Chondrocyte (in vitro differentiated cells): ENCODE measurements at places on chromosomes 7 and 10.
A peak's percentile ranks its signal among the peaks of the same experiment; 100 is the strongest.

DNA sequence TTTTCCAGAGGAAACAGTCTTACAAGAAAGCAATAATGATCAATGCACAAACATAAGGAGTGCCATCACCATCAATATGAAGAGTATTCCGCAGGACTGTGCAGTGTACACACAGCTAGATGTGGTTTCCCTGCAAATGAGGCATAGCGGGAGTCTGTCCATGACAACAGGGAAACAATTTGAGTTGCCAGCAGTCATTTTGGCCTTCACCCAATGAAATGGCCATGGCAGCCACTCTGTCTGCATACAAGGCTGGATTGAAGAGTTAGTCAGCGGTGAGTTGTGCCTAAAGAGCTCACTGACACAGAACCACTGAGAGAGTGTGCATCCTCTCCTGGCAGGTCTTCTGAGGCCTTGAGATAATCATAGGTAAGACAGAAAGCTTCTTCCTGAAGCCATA, 303.3 kb downstream of the IPMK start:
- no peak for DNase-seq

- no peak for DNase-seq
These were observed 771 bp downstream of the PHYHIPL start for GRCh38 chr10:59177031-59177797.

GRCh38 chr7:55241958-55242357, 123.2 kb upstream of the LANCL2 start:
- DNase-seq: no peak

DNA sequence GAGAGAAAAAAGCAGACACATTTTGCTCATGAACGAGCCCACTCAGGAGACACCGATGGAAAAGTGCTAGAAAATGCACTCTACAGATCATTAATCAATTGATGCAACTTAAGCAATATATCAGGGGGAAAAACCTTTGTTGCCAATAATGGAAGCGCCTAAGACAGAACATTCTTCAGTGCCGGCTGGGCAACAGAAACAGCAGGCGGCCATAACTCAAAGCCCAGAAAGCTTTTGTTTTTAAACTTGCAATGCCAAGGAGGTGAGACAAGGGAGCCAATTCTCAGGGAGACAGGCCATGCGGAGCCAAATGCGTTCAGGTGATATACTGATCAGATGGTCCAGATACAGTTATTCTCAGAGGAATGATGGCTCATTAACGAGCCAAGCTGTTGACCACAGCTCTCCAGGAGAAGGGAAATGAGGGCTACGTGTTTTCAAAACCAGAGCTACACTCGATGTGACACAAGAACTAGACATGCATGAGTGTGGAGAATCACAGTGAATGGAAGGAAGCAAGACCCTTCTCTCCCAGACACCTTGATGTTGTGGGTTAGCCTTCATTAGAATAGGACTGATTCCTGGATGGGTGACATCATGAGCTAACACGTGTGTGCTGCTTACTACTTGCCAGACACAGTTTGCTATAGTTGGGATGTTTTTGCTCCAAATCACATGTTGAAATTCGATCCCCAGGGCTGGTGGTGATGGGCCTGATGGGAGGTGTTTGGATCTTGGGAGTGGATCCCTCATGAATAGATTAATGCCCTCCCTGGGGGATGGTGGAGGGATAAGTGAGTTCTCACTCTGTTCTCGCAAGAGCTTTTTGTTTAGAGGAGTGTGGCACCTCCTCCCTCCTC, 79.1 kb upstream of the KCNMA1 start:
- no peak for DNase-seq

- DNase-seq: no peak
These were observed 43.3 kb upstream of the MTURN start for GRCh38 chr7:30091491-30091912.

GRCh38 chr7:145928937-145929336, 187.7 kb upstream of the CNTNAP2 start:
- no peak for DNase-seq

DNA sequence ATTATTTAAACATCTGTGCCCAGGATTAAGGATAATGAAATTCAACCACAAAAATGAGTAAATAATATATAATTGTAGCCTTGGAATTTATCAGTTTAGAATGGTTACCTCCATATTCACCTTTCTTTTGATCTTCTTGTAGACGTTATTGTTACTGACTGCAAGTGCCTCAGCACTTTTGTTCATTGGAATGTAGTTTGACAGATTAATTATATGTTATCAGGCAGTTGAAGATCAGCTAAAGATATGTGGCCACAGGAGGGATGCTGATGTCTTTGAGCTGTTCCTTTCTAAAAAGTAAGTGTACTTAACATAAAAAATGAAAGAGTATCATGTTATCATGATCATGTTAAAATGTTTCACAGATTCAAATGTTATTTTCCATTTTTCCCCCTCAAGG, 5.6 kb downstream of the LRRC72 start:
- no peak for DNase-seq

GRCh38 chr7:66344166-66344565, 139.0 kb downstream of the TPST1 start:
- DNase-seq: no peak

DNA sequence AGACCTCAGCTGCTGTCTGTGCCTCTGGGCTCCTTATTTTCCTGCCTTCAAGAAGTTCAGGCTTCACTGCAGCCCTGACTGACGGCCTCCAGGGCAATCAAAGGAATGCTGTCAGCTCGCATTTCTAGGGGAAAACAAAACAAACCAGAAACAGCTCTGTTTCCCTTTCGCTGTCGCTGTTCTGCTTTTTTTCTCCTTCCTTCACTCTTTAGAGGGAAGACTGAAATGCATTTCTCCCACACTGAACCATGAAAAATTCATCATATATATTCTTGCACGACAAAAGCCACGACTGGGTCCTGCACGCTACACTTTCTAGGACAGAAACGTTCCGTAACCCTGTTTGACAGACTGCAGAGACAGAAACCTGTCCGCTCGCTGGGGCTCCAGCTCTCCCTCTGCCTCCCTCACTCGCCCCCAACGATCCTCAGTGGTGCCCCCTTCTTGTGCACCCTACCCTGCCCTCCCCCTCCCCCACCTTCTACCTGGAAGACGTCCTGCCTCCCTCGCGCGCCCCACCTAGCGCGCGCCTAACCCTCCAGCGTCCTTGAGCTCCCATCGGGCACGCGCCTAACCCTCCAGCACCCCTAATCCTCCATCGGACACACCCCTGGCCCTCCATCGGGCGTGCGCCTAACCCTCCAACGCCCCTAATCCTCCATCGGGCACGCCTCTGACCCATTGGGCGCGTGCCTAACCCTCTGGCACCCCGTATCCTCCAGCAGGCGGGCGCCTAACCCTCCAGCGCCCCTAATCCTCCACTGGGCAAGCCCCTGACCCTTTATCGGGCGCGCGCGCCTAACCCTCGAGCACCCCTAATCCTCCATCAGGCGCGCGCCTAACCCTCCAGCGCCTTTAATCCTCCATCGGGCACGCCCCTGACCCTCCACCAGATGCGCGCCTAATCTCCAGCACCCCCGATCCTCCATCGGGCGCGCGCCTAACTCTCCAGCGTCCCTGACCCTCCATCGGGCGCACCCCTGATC, 37.1 kb downstream of the SVOPL start:
- DNase-seq: peak; percentile 91

DNA sequence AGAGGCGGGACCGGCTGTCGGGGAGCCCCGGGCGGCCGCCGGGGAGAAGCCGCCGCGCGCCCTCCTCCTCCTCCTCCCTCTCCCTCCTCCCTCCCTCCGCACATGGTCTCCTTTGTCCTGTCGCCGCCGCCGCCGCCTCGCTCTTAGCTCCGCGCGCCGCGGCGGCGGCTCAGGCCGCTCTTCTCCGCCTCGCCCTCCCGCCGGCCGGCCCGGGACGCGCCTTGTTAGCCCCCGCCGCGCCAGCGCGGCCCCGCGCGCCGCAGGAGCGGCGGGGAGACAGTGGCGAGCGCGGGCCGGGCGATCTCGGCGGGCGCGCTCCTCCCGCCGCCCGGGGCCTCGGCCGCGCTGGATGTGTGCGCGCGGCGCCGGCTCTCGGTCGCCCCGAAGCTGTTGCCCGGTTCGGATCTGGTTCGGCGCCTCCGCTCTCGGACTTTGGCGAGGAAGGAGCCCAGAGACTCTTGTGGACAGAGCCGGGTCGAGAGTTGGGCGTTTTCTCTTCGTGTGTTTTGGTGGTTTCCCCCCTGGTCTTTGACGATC, 437.4 kb upstream of the GALNT17 start:
- DNase-seq: no peak

GRCh38 chr7:36185092-36185491, 32.0 kb downstream of the EEPD1 start:
- no peak for DNase-seq

DNA sequence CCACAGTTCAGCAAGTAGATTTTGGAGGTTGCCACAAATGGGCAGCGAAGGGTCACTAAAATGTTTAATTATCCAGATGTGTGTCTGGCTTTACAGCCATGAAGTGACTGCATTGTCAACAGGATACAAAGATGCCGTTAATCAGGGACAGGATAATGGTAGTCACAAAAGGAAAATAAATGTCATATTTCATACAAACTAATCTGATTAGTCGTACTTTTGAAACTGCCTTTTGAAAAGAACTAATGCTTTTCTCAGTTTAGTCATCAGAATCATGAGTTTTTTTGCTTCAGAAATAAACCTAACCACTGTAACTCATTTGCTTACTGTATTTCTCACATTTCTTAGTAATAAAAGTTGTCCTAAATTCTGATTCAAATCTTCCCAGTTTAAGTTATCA, 22.2 kb upstream of the WNT16 start:
- DNase-seq: no peak

- no peak for DNase-seq
These were observed 33.6 kb downstream of the C7orf25 start for GRCh38 chr7:42878303-42878702.

GRCh38 chr7:518630-519483, 789 bp downstream of the PDGFA start:
- DNase-seq: no peak

DNA sequence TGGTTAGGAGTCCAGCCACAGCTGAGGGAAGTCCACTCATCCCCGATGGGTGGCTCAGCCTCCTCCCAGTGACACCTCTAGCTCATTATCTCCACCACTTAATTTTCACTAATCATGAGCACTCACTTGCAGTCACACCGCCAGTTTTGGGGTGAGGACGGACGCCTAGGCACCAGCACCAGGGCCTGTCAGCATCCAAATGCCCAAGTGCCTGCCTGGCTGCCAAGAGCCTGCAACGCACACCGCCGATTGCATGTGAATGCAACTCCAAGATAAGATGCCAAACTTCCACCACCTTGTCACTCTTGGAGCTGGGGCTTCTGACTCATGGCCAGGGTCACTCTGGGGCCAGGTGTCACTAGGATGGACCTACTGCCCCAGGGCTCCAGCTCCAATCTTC, 24.4 kb upstream of the SMARCD3 start:
- DNase-seq: no peak

GRCh38 chr7:81594767-81595166, 175.1 kb downstream of the HGF start:
- no peak for DNase-seq

GRCh38 chr7:76386691-76387260, 22.7 kb downstream of the SSC4D start:
- DNase-seq: no peak

- no peak for DNase-seq
These were observed 18.6 kb downstream of the CWF19L1 start for GRCh38 chr10:100248820-100249219.

- DNase-seq: no peak
These were observed 51.8 kb downstream of the INPP5F start for GRCh38 chr10:119777686-119778085.

- no peak for DNase-seq
These were observed 63.9 kb upstream of the GSDME start for GRCh38 chr7:24821045-24821753.

GRCh38 chr7:79459381-79459780, 5.9 kb upstream of the MAGI2 start:
- DNase-seq: no peak

DNA sequence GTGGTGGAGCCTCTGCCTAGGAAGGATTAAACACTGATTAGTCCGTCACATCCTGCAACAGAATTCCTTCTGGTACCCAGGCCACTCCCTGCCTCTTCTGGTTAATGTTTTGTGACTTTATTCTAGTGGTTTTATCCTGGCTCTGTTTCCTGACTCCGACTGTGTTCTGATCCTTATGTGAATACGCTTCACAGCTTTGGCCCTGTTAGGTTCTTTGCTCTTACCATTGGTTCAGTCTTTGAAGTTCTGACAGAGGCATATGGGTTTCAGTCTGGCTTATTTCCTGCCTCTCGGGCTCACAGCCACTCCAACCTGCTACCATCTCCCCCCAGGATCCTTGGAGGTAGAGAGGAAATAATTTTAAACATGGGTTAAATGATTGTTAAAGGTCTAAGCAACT, 23.2 kb upstream of the FGL2 start:
- DNase-seq: no peak

DNA sequence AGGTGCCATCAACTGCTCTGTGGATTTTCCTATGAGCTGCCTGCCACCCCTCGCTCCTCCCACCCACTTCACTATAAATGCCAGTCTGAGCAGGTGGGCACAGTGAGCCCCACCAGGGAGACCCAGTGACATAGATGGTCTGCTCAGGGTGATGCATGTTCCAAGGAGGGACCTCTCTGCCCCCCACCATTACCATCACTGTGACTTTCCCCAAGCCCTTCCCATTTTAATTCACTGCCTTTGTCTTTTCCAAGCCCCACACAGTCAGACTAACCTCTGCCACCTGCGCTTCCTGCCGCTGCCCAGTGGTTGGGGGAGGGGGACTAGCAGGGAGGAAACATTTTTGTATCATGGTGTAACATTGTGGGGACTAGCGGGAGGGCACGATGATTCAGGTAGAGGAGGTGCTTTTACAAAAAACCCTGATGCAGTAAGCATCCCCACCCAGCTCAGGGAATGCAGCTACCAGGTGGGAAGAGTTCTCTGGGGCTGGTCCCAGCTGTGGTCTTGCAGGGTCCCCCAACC, 24.6 kb downstream of the PRSS2 start:
- no peak for DNase-seq

DNA sequence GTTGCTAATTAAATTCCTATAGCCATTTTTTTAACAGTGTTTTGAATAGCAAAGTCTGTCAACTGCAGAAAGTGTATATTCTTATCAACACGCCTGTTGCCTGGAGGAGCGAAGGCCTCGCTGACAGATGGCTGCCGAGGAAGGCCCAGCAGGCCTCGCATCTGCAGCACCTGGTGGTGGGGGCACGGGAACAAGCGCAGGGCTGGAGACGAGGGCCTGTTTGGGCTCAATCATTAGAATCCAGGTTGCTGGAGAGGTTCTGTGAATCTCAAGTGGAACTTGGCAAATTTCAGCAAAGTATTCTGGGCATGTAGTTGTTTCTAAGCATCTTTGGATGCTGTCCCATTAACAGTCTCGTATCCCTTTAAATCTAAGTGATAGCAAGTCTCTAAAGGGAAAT, 66.1 kb upstream of the FAM204A start:
- no peak for DNase-seq

- DNase-seq: no peak
These were observed 253.6 kb downstream of the KCNMA1 start for GRCh38 chr10:77383861-77384553.

GRCh38 chr7:77415823-77416620, at the start of gene GSAP:
Gene GSAP (minus strand): TSS chr7:77416349. CDS start chr7:77416321, 28 bp downstream.
- DNase-seq: no peak
